Stimulated activated CD4-positive, alpha-beta T cell treated with anti-CD3 and anti-CD28 coated beads, Interleukin-1b, Interleukin-23, amount 100 ng/mL, for 1 hour (primary cell): ENCODE measurements at places on chromosomes 2 and 18.

DNA sequence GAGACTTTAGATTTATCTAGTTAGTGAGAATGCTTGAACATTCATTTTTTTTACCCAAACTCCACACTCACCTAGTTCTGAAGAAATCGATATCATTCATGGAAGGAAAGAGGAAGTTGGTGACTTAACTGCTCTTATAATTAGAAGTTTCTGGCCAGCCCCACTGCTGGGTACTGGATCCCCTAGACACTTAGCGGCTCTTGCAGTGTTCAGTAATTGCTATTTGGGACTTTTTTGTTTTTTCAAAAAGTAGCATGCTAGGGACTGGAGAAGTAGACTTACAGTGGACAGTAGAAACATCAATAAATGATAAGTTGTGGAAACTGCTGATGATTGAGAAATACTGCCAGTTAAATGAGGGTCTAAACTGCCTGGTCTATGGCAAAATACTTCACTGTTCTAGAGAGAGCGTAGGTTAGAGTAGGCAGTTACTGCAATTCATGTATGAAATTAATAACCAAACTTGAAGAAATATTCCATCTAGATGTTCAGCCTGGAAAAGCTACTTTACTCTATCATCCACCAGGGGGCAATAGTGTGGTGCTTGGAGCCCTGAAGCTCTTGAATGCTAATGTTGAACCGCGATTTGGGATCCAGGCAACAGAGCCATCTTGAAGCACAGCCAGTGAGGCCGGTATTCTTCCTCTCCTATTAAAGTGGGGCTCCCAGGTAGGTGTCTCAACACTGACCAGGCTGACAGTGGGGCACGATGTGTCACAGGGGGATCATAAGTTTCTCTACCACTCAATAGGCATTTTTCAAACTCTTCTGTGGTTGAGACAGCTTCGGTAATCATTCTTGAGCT lies 146.1 kb upstream of the SESTD1 start:
- DNase-seq: no peak

- DNase-seq: no peak
Measured at GRCh38 chr18:45112682-45113081, 432.0 kb downstream of the SETBP1 start.

- DNase-seq: no peak
Measured at GRCh38 chr2:177568390-177568789, 175.8 kb downstream of the AGPS start.

GRCh38 chr2:10444463-10444862 lies 3.7 kb downstream of the ODC1 start:
- DNase-seq: no peak

- DNase-seq: no peak
Measured at GRCh38 chr18:78303519-78304191, 676.0 kb upstream of the SALL3 start.

DNA sequence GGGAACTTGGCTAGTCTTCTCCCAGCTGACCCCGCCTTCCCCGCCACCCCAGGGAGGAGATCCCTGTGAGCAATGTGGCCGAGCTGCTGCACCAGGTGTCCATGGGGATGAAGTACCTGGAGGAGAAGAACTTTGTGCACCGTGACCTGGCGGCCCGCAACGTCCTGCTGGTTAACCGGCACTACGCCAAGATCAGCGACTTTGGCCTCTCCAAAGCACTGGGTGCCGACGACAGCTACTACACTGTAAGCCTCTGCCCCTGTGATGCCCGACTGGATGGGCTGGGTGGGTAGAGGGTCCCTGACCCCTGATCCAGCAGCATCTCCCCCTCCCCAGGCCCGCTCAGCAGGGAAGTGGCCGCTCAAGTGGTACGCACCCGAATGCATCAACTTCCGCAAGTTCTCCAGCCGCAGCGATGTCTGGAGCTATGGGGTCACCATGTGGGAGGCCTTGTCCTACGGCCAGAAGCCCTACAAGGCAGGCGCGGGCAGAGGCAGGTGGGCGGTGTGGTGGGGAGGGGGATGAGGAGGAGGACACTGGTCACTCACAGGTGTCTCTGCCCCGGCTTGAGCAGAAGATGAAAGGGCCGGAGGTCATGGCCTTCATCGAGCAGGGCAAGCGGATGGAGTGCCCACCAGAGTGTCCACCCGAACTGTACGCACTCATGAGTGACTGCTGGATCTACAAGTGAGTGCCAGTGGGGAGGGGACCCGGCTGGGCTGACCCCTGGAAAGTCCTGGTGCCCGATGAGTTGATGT lies 24.2 kb downstream of the ZAP70 start:
- no peak for DNase-seq

DNA sequence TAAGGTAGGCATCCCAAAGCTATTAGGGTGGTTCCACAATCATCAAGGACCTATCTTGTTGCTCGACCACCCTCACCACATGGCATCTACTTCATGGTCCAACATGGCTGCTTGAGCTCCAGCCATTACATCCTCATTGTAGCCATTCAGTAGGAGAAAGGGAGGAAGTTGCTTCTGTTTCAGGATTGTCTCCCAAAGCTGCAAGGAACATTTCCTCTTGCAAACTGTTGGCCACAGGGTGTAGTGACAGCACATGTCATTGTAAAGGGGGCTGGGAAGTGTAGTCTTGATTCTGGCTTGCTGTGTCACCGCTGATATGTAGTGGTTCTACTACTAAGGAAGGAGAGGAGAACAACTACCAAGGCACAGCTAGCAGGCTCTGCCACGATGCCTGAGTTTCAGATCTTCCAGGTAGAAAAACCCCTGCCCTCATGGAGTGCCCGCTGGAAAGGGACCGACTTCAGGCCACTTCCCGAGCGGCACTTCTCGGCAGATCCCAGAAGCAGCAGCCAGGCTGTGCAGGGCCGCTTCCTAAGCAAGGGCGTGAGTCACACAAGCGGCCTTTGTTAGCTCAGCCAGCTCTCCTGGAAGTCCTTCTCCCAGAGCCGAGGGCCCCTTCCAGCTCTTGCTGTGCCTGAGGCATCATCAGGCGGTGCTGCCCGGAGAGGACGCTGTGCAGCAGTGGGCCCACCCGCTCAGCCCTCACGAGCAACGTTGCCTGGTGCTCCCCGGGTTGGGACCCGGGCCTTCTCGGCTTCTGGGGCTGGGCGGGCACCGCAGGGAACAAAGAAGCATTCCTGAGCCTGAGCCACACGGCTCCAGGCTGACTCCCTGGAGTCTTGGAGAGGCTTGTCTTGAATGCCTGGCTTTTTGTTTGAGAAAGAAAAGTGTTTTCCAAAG lies 58.2 kb downstream of the HS6ST1 start:
- DNase-seq: no peak

- no peak for DNase-seq
Measured at GRCh38 chr2:98881153-98881650, 54.8 kb downstream of the CRACDL start.

DNA sequence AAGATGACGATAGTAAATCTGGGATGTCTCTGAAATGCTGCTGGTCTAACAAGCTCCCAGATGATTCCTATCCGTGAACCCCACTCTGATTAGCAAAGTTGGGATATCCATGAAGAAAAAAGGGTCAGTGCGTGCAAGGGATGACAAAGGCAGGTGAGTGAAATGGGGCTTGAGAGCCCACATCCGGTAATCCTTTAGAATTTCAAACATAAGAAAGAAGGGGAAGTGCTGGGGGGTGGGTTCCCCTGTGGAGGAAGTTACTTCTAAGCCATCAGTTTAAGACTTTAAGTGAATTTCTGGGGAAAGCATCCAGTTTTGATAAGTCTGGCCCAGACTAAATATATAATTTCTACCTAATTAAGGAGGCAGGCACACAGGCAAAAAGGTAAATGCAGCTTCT lies 209.5 kb downstream of the DPP10 start:
- no peak for DNase-seq

GRCh38 chr18:26568513-26568912 lies 20.2 kb upstream of the KCTD1 start:
- DNase-seq: no peak

- DNase-seq: no peak
Measured at GRCh38 chr2:130390460-130391057, 34.7 kb downstream of the PTPN18 start.

DNA sequence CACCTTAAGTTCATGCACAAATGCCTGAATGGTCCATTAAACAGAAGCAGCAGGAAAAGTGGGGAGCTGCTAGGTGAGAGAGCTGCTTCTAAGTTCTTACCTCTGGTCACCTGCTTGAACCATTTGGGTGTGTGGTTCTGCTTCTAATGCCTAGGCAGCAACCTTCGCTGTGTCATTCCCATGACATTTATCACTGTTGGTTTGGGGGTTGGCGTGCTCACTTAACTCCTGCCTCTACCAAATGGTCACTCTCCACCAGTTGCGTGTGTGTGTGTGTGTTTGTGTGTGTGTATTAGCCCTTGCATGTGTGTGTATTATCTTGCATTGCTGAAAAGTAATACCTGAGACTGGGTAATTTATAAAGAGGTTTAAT lies 56.2 kb downstream of the NCAPH start:
- DNase-seq: no peak

GRCh38 chr18:76335859-76336640 lies 159.0 kb downstream of the ZNF516 start:
- no peak for DNase-seq
